ENCODE measurements at places on chromosomes 1 and 21.

DNA sequence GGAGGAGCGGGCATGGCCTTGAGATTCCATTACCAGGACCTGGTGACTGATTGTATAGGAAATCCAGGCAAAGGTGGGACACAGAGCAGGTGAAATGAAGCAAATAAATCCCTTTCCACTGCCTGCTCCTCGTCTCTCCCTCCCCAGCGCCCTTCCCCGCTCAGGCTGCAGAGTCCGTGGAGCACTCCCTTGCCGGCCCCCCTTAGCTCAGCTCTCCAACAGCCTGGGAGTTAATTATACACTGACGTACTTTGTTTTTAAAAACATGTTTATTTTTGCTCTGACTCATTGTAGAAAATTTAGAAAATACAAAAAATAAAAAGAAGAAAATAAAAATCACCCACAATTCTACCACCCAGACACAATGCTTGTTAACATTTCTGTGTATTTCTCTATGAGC, 61.7 kb downstream of the LGR6 start:
- DNase-seq, result no peak

DNA sequence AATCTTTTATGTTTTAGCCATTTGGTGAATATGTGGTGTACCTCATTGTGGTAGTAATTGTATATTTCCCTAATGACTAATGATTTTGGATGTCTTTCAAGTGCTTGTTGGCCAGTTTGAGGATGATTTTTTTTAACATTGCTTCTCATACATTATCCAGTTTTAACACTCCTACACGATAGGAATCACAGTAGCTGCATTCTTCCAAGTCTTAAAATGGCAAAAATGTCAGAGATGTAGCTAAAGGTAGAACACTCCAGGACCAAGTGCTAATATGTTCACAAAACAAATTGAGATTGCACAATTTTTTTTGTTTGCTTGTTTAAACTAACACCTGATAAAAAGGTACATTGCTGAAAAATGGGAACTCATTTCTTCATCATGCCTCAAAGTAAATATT, 11.7 kb downstream of the USP25 start:
- no peak for DNase-seq

DNA sequence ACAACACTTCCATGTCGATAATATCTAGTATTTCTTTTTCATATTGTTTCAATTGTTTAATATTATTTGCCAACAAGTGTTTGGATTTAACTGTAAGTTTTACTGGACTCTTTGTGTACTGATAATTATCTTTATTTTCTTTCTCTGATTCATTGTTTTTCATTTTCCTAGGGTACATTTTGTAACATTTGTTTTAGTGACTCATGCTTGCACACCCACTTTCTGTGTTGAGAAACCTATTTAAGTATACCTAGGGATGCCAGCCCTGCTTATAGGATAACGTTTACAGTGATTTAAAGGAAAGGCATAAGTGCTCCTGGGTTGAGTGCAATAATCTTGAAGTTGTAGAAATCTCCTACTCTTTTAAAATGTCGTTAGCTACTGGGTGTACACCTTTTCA, 1386.0 kb upstream of the ADGRL4 start:
- DNase-seq, result no peak

DNA sequence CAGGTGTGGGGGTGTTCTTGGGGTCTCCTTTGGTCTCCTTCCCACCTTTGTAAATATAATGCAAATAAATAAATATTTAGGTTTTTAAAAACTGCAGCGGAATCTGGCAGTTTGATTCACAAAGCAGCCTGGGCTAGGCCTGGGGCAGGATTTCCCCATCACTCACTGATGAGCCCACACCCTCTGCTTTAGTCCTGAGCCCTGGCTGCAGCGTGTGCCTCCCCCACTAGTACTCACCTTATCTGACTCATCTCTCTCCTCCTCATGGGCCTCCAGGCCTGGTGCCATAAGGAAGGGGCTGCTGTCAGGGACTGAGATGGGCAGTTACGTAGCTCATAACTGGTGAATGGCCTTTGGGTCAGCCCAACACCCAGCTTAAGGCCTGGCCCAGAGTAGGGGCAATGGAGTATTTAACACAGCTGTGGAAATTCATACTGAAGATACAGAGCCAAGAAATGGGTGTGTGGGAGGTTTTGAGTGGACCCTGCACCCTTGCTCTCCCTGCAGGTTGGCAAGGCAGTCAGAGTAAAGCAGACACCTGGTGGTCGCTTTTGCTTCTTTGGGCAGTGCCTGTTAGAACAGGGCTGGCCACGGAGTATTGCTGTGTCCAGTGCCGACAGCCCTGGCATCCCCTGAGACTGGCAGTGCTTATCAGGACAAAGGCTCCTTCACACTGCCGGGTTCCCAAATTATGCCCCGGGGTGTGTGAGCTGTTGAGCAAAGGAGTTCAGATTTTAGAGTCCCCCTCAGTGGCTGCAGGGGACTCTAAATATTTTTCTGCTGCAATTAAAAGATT, 39.7 kb downstream of the AZIN2 start:
- DNase-seq, result no peak

- no peak for DNase-seq
These were observed 96.0 kb upstream of the TNFSF4 start for GRCh38 chr1:173302890-173303829.

- no peak for DNase-seq
These were observed 755 bp upstream of the THRAP3 start for GRCh38 chr1:36223381-36223995.

GRCh38 chr21:45167796-45168222, 93.4 kb downstream of the ADARB1 start:
- DNase-seq, result no peak

GRCh38 chr1:17688217-17688810, 66.8 kb upstream of the ACTL8 start:
- DNase-seq, result no peak

- no peak for DNase-seq
These were observed 10.0 kb downstream of the C1orf87 start for GRCh38 chr1:60063561-60063960.

DNA sequence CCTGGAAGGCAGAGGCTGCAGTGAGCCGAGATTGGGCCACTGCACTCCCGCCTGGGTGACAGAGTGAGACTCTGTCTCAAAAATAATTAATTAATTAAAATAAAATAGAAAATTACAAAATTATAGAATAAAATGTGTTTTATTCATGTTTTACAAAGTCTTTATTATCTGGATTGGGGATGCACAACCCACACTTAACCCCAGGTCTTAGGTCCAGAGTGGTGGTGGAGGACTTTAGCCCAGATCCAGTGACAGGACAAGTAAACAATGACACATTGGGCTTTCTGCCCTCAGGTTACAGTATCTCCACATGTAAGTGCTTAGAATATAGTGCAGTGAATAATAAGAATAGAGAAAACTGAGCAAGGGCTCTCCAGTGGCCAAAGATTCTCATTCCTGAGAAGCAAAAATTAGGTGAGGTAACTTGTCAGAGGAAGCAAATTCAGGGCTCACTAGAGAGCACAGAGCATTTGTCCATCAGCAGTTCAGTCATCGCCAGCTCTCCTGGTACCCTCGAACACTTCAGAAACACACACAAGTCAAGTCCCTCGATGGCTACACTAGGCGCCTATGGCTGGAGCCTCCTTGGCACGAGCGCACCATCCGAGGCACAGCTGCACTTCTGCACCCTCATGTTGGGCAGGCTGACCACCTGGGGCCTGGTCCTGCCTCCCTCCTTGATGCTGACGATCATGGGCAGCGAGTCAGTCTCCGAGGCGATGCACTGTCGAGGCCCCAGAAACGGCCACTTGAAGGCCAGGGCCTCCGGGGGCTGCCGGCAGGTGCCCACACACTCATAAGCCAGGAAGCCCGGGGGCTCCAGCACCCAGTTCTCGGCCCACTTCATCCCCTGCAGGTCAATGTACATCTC, 2.6 kb downstream of the LEFTY1 start:
- no peak for DNase-seq

GRCh38 chr1:158818975-158819431, 12.1 kb upstream of the MNDA start:
- DNase-seq, result no peak

GRCh38 chr1:8822373-8823294, 5.2 kb upstream of the RERE start:
- DNase-seq, result no peak

GRCh38 chr1:208243967-208244916, at the start of gene PLXNA2:
PLXNA2 (minus strand) TSS chr1:208244384; CDS start chr1:208217922, 26,462 bp downstream.
- DNase-seq, result peak; percentile 38

Measured in stimulated activated CD4-positive, alpha-beta T cell treated with anti-CD3 and anti-CD28 coated beads, Interleukin-15, amount 100 ng/mL, for 1 hour (primary cell).